ENCODE measurements at places on chromosomes 6 and 20.

GRCh38 chr6:140494321-140495108 lies 1120.1 kb upstream of the CITED2 start:
- DNase-seq, result no peak

GRCh38 chr20:39660965-39661364 lies 698.8 kb downstream of the DHX35 start:
- no peak for DNase-seq

DNA sequence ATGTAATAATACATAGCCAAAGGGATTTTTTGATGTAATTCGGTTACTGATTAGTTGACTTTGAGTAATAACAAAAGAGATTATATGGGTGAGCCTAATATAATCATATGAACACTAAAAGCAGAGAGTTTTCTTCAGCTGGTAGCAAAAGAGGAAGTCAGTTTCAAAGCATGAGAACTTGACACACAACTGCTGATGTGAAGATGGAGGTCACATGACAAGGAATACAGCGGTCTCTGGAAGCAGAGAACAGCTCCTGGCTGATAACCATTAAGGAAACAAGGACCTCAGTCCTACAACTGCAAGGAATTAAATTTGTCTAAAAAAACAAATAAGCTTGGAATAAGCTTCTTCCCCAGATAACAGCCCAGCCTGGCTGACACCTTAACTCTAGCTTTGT lies 154.5 kb upstream of the PRND start:
- DNase-seq, result no peak

DNA sequence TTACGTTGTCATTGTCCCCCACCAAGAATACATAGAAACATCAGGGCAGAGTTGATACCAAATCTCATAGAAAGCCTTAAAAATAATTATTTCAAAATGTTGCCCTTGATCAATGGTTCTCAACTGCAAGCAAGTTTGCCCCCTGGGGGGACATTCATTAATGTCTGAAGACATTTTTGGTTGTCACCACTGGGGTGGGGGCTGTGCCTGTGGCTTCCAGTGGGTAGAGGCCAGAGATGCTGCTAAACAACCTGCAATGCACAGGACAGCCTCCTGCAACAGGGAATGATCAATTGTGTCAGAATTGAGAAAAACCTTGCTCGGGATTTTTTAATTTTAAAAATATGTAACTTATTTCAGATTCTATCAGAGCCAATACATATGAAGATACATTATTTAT lies 130.6 kb upstream of the DOK5 start:
- DNase-seq, result no peak

- no peak for DNase-seq
Observed at GRCh38 chr6:16082361-16082760, 46.5 kb upstream of the MYLIP start.

DNA sequence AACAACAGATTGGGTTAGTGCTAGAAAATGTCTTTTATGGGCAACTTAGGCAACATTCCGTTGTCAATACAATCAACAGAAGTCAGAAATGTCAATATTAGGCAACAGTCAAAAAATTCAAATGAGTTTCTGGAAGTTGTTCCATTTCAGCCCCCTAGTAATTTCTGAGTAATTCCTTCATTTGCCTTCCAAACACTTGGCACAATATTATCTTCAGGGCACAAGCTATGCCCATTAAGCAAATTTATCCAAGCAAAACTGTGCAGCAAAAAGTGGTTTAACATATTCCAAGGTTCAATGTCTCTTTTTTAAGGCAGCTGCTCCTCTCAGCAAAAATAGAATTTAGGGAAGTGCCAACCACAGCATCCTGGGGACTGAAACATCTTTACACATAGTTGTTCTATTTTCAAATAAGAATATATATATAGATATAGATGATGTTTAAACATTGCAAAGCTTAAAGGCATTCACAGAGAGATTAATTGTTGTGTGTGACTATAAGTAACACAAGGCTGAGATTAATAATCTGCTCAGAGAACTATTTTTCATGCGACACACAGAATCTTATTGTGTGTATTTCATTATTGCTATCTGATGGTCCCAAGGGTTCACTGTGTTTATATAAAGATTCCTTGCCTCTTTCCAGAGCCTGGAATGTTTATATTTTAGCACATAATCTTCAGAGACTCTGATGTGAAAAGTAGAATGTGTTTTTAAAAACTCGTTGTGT lies 75.2 kb upstream of the ADTRP start:
- no peak for DNase-seq
